Stimulated activated CD8-positive, alpha-beta memory T cell treated with anti-CD3 and anti-CD28 coated beads, Interleukin-12 subunit alpha, Interleukin-12 subunit beta, amount 100 ng/mL, for 4 hours (primary cell): ENCODE measurements at places on chromosomes 2 and 18.

- no peak for DNase-seq
These were observed 47.5 kb upstream of the SPATS2L start for GRCh38 chr2:200258881-200259576.

DNA sequence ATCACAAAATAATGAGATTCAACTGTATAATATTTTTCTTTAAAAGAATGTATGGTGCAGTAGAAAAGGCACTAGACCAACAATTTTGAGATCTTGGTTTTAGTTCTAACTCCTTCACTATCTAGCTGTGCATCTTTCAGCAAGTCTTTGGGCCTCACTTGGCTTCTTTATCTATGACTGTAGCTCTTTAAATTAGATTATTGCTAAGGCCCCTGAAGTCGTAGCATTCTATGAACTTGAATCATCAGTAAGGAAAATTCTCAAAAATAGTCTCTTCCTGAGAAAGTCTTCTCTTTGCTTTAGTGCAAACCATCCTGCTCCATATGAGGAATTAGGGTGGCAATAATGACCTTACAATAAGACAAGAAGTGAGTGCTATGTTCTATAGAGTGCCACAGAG lies 140.4 kb downstream of the FTCDNL1 start:
- DNase-seq = no peak

GRCh38 chr2:9799011-9799596 lies 44.2 kb upstream of the TAF1B start:
- no peak for DNase-seq

DNA sequence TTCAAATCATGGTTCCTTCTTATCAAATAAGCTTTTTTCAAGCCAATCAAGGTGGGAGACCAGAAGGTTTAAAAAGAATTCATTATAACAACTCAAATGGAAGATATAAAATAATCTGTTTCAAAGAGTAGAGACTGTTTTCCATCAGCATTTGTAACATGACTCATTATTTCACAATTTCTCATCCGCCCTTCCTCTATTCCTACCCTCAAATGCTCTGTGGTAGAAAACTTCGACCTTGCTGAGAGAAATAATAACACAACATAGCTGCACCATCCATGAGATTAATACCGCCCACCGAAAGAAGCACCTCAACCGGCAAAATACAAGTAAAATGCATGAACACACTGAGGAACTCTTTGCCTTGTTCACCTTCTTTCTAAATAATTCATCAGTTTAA lies 2039.2 kb upstream of the CELF4 start:
- DNase-seq = no peak

DNA sequence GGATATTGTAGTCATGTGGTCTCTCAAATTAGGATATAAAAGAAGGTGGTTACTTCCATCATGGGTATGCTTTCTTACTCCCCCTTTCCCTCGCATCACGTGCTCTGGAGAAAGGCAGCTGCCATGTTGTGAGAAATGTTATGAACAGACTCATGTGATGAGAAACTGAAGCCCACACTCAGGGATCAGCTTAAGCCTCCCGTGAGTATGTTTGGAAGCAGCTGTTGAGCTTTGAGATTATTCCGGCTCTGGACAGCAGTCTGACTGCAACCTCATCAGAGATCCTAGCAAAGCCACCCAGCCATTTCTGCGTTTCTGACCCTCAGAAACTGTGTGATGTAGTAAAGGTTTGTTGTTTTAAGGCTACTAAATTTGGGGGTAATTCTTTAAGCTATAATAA lies 700.1 kb downstream of the ADCYAP1 start:
- DNase-seq = no peak

GRCh38 chr2:239801404-239802184 lies 223.5 kb downstream of the NDUFA10 start:
- no peak for DNase-seq

GRCh38 chr2:205180730-205181129 lies 501.6 kb upstream of the NRP2 start:
- no peak for DNase-seq

GRCh38 chr2:196640031-196640548 lies 575 bp downstream of the CCDC150 start:
- DNase-seq = no peak
